ENCODE measurements at places on chromosomes 7 and 10.

DNA sequence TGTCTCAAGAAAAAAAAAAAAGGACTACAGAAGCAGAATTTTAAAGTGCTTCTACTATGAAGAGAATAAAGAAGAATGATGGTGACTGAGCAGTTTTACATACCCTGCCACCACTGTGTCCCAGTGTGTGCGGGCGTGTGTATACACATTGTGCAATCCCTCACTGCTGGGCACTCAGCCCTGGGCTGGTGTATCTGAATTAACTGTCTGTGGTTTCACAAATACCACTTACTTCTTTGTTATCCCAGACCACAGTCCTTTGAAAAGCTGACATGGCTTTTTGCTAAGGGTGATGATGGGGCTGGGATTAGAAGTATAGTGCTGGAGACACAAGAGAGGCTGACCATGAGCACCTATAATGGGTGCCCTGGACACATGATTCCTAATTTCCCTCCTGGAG, 21.1 kb upstream of the TRPV6 start:
- DNase-seq = no peak

DNA sequence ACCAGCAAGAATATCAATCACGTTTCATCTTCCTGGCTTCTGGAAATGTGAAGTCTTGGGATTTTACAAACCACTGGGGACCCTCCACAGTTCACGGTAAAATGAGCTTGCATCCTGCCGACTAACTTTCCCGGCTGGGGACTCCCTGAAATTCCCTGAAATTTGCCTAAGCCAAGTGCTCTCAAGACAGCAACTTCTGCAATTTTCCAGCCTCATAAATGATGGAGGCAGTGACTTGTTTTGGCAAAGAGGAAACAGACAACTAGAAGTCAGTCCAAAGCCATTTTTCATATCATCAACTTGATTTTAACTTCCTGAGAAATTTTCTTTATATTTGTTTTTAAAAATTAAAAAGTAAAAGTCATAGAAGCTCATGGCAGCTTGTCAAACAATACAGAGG, 212.3 kb downstream of the FANK1 start:
- DNase-seq = no peak

DNA sequence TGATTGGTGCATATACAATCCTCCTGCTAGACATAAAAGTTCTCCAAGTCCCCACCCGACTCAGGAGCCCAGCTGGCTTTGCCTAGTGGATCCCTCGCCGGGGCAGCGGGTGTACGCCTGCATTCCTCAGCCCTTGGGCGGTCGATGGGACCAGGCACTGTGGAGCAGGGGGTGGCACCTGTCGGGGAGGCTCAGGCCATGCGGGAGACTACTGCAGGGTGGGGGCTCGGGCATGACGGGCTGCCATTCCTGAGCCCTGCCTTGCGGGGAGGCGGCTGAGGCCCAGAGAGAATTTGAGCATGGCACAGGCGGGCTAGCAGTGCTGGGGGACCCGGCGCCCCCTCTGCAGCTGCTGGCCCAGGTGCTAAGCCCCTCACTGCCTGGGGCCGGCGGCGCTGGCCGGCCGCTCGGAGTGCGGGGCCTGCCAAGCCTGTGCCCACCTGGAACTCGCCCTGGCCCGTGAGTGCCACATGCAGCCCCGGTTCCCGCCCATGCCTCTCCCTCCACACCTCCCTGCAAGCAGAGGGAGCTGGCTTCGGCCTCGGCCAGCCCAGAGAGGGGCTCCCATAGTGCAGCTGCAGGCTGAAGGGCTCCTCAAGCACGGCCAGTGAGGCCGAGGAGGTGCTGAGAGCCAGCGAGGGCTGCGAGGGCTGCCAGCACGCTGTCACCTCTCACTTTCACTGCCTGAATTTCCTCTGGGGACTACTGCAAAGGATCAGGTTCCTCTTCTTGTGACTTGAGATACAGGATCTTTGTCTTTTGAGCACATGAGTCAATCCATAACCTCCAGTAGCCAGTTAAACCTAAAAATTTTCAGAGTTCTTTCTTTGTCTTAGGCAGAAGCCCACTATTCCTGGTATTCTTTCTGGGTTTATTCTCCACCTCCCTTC, 25.1 kb upstream of the ELOVL3 start:
- DNase-seq = no peak

- DNase-seq = peak; percentile 53
Observed at GRCh38 chr7:87628780-87629569, 777 bp downstream of the RUNDC3B start.

DNA sequence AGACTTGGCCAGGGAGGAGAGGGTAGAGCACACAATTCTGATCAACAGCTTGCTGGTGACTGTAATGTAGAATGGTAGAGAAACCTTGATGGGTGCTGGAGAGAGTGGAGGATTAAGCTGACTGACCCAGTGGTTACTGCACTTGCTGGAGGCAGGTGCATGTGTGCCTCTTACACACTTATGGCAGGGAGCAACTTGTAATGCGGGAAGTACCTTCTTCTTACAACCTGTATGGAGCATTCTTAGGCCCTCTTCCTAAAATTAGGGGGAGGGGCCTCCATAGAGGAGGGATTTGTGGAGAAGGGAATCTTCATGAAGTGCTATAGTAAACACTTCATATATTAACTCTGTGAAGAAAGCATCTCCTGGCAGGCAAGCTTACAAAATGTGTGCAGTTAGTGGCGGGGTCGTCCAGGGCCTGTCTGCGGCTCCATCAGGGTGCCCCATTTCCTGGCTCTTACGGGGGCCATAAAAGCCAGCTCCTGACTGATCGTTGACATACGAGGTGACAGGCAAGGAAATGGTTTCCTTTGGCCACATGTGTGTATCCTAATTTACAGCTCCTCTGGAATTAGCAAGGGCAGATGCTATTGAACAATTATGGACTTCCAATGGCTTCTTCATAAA, 113.5 kb downstream of the RTKN2 start:
- DNase-seq = no peak

DNA sequence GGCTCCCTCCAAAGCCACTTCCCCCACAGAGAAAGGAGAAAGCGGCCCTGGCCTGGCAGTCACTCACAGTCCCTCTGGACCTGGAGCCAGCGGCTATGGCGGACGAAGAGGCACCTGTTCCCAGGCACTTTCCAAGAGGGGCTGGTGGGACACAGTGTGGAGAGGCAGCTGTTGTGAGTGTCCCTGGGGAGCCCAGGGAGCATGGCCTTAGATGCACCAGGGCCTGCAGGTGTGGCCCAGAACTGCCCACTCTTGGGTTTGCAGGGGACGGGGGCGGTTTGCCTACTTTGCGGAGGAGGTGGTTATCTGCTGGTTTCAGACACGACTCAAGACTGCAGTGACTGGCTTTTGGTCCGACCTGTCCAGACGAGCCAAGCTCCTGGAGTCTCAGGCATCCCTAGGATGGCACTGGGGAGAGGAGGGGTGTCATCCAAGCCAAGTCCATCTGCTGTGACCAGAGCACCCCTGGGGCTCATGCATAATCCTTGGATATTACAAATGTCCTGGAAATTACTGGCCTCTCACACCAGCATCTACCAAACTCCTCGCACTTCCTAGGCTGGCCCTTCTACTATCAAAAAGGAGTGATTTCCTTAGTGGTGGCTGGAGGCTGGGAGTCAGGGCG, 18.4 kb downstream of the CTBP2 start:
- no peak for DNase-seq

GRCh38 chr7:99005776-99006175, 127.4 kb downstream of the TRRAP start:
- no peak for DNase-seq

DNA sequence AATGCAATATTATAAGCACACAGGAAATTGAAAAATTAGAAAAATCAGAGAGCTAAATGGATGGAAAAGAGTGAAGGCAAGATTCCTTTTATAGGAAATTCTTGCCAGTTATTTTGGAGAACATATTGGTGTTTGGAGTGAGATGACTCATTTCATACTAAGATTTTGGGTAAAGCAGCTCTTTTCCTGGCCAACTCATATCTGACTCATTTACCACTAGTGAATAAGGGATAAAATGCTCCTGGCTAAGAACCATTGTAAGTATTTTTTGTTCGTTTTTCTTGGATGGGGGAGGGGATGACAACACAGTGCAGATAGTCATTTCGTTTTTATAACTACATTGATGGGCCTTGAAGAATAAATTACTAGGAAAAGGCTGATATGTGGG, 139.3 kb downstream of the TWIST1 start:
- DNase-seq = peak; percentile 87

DNA sequence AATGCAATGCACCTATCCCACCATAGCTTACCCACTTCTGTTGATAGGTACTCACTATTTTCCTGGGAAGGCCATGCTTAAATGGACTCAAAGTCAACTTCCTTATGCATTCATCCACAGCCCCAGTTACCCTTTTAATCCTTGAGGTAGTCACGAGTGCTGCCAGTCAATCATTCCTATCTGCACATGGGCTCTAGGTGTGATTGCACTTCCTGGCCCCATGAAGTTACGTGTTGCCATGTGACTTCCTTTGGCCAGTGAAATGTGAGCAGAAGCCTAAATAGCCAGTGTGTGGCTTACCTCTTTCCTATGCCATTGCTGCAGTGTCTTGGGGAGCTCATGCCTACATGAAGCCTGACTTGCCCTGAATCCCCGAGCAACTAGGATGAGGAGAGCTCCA, 23.5 kb upstream of the EIF5AL1 start:
- DNase-seq = no peak

DNA sequence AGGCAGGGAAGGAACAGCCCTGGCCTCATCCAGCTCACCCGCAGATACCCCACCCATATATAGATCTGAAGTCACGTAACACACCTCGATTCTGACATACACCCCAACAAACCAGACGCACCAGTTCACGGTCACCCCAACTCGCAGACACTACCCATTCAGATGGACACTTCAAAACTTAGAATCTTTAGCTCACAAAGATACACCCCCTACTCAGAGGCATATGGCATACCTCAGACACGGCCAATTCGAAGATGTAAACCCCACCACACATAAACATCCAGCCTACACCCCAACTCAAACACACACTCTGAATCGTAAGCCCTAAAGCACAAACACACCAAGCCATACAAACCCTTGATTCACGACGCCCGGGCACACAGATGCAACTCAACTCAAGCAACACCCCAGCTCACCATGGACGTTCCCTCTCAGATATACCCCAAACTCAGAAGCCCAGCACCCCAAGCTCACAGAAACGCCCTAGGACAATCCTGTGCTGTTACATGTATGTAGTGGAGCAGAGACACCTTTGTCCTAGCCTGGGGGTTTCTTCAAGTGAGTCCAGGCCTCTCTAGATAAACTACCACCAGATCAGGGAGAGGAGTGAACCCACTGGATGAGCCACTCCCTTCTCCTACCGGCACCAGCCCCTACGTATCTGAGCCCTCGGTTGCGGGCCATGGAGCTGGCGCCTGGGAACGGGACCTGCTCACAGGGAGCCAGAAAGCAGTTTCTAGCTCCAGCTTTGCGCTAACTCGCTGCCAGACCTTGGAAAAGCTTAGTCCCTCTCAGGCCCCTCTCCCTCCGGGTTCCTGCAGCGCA, 8.8 kb downstream of the PSD start:
- peak; percentile 44 for DNase-seq

GRCh38 chr10:71868192-71868697, 17.2 kb upstream of the PSAP start:
- DNase-seq = peak; percentile 61

DNA sequence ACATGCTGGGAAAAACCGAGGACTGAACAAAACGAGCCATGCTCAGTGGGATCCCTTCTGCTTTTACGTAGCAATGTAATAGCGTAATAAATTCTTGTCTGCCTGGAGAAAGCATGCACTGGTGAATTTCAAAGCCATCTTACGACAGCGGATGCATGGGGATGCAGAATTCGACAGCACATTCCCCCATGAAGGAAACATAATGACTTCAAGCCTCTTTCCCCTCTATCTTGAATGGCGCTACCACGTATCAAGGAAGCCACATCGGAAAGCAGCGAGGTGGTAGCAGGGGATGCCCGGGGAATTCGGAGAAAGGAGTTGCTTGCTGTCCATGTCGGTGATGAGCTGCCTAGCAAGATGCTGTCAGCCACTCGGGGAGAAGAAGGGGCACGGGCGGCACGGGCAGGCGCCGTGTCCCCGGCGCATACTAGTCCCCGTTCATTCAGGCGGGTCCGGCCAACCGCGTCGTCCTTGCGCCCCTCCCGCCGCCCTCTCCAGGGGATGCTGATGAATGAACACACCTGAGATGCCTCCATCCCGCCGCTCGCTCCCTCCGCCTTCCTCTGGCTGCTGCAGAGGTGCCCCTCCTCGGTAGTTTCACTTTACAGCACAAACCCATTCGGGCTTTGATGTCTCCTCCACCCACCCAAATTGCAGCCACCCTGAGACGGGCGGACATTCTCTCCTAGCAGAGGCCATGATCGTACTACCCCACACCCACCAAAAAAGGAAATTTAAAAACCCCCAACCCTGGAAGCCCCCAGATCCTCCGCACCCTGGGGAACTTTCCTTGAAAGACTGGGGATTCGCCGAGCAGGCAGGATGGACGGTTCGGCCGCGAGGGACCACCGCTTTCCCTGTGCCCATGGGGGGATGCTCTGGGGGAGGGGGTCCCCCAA, 644 bp downstream of the SORBS1 start:
- DNase-seq = peak; percentile 50

- DNase-seq = no peak
Observed at GRCh38 chr7:156167417-156167807, 355.1 kb upstream of the SHH start.

DNA sequence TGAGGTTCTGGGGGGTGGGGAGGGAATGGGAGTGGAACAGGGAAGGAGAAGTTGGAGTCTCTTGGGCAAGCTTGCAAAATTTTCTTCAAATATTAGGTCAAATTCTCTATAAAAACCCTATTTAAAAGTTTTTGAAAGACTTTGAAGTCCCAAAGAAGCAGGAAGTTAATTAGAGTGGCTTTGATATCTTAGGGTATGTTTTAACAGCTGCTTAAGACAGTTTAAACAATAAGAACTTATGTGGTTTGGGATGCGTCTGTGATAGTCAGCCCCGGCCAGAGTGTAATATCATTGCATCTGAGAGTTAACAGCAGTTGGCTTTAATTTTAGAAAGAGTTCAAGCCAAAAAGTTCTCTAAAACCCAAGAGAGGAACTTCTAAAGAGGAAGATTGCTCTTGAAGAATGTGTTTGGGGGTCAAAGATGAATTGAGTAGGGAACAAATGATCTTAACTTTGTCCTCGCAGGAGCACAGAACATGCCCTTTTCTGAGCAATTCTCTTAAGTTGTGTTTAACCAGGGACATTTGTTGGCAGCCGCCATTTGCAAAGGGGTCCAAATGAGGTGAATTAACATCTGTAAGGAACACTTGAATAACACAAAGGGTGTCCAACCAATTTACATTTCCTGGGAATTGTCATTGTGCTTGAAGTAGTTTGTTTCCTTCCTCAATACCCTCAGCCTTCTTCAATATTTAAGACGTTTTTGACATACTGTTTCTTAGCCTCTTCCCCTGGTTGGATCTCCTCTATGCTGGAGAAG, 182.4 kb downstream of the PTEN start:
- DNase-seq = no peak

DNA sequence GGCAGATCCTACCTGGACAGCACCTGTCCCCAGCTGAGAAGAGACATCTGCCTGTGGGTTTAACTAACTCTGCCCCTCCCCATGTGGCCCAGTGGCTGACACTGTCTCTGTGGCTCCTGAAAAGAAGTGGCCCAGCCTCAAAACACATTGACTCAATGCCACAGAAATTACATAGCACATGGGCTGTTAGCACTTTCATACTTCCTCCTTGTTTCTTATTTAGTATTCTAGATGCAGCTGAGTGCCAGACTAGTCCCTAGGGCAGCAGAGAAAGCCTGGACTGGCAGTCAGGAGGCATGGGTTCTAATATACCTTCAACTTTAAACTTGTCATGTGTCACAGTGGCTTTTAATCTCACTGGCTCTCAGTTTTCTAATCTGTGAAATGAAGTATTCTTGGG, 171.0 kb downstream of the TRIL start:
- no peak for DNase-seq
